Thoracic aorta (tissue), 2 donors: ENCODE measurements at places on chromosomes 2 and 18.

DNA sequence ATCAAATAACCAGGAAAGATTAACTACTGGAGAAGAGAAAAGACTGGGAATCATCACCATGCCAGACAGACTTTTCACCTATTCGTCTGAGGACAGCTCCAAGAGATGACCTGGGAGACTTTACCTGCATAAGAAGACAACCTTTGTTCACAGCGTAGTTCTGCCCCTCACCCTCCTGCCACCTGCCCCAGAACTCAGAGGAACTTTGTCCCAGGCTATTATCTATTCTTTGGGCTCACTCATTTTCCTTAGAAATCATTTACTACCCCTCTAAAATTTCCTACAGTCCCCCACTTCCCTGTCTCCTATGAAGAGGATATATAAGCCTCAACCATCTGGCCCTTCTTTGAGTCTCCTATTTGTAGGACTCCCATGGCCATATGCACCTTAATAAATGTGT is 19.3 kb upstream of the COPS8 start:
- DNase-seq: no peak

GRCh38 chr2:199704358-199705238 is 146.4 kb downstream of the FTCDNL1 start:
- no peak for DNase-seq

GRCh38 chr2:66032226-66032775 is 402.6 kb upstream of the MEIS1 start:
- DNase-seq: no peak

GRCh38 chr2:15919716-15920434 is 20.5 kb upstream of the MYCN start:
- DNase-seq: no peak

DNA sequence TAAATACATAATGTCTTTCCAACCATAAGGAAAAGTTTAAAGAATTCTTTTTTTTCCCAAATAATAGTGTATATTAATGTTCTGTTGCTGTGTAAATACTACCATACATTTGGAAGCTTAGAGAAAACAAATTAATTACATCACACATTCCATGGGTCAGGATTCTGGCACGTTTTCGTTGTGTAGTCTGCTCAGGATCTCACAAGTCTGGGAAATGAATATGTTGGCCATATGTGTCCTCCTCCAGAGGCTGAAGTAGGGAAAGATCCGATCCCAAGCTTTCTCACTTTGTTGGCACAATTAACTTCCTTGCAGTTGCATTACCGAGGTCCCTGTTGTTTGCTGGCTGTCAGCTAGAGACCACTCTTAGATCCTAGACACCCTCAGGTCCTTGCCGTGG is 83.9 kb downstream of the RPRM start:
- no peak for DNase-seq

DNA sequence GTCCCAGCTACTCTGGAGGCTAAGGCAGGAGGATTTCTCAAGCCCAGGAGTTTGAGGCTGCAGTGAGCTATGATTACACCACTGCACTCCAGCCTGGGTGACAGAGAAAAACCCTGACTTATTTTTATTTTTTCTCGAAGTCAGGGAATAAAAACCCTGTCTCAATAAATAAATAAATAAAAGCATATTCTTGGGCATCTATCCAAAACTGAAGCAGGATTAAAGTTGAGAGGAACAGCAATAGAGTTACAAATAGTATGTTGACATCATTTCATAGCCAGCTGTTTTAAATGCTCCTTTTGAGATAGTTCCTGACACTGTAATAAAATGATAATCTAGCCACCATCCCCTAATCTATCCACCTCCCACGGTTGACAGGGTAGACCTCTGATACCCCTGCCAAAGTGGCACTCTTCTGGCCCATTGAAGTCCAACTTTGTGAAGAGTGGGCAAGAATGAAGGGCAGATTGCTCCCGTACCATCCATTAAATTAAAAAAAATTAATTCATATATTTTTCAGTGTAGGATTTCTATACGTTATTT is 42.3 kb upstream of the LPIN2 start:
- DNase-seq: no peak

GRCh38 chr18:42545825-42546224 is 569.7 kb downstream of the RIT2 start:
- DNase-seq: no peak

GRCh38 chr2:202373490-202373889 is 2.6 kb upstream of the BMPR2 start:
- DNase-seq: no peak

- DNase-seq: no peak
Observed at GRCh38 chr2:57809230-57809629, 237.4 kb upstream of the VRK2 start.

GRCh38 chr2:21836261-21836660 is 712.5 kb downstream of the TDRD15 start:
- no peak for DNase-seq

DNA sequence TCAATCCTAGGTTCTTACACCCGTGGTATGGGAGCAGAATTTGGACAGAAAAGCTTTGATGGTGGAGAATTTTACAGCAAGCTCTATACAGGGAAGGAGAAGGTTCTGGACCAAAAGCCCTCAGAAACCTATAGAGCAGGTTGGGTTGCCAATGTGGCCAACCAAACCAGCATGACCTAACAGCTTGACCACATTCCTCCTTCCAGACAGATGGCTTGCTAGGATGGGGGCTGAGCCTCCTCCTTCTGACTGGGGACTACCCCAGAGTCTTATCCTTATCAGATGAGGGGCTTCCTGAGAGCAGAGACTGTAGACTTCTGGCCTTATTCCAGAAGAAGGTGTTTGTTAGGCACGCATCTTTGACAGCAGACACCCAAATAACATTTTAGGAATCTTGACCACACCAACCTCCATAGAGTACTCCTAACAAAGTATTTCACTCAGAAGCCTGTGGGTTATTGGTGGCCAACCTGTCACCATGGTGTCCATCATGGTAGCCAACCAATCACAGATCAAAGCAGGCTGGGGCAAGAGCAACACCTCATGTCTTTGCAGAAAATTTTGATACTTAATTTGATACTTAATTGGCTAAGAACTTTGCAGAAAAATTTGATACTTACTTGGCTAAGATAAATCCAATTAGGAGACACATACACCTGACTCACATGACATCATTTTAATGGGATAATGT is 34.8 kb upstream of the EPAS1 start:
- no peak for DNase-seq

DNA sequence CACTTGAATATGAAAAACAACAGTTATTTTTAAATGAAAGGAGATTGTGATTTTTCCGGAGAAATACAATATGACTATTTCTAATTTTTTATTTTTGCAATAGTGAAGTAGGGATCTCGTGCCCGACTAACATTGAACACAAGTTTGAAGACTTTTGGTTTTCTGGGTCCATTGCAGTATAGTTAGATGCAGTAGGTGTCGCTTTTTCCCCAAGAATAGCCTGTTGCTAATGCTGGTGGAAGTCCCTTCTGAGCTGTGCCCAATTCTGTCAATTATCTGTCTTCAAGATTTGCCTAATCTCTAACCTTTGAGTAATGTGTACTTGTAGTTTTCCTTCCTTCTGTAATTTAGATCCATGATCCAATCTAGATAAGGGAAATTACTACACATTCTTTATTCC is 36.5 kb downstream of the SEMA4F start:
- no peak for DNase-seq

GRCh38 chr18:70848329-70848728 is 559.5 kb downstream of the SOCS6 start:
- DNase-seq: no peak

- DNase-seq: no peak
Observed at GRCh38 chr2:55010149-55010591, 40.1 kb downstream of the RTN4 start.

- DNase-seq: no peak
Observed at GRCh38 chr2:112483042-112483473, 1.1 kb downstream of the TTL start.

- no peak for DNase-seq
Observed at GRCh38 chr2:25979001-25979400, 3.3 kb downstream of the KIF3C start.

DNA sequence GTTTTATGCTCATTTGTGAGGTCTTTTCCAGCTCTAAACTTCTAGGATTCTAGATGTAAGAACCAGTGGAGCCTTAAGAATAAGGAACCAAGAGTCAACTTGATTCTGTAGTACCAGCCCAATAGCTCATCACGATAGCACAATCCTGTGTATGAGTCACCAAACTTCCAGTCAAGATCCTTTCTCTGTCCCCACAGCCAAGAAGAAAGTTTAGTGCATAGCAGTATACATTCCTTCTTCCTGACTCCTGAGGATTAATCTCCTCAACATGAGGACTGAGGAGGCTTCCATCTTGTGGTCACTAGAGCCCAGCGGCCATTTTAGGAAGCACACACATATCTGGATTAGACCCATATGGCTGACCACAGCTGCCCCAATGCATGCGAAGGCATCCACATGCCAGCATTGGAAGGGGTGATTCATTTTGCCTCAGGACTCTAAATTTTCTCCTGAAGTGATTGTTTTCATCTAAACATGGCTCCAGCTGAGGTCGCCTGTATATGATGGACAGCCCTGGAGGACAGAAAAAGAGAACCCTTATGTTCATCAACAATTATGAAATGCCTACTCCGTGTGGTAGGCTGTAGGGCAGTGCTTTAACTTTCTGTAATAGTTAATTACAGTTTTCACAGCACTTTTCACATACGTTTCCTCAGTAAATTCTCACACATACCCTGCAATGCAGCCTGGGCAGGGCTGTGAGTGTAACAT is 53.5 kb downstream of the RASGRP3 start:
- no peak for DNase-seq
